Fibroblast of gingiva (primary cell): ENCODE measurements at places on chromosomes 7 and 10.
A peak's percentile ranks its signal among the peaks of the same experiment; 100 is the strongest.

GRCh38 chr10:30476511-30477155 lies 42.6 kb downstream of the MAP3K8 start:
- DNase-seq, result no peak

DNA sequence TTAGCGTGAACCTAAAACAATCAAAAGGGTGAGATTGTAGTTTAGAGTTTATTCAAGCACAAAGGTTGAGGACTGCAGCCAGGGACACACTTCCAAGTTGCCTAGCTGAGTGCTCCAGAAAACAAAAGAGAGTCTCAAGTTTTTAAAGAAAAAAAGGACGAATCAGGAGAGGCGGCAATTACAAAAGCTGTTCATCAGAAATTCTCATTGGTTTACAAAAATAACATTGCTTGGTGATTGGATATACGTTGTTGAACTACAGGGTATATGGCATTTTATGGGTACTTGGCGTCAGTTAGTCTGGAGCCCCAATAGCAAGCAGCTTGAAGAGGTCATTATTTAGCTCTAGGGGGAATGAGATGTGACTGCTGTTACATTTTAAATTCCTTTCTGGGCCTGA lies 11.5 kb downstream of the ZNF438 start:
- no peak for DNase-seq

- DNase-seq, result peak; percentile 23
Measured at GRCh38 chr10:59234816-59235429, 58.5 kb downstream of the PHYHIPL start.

DNA sequence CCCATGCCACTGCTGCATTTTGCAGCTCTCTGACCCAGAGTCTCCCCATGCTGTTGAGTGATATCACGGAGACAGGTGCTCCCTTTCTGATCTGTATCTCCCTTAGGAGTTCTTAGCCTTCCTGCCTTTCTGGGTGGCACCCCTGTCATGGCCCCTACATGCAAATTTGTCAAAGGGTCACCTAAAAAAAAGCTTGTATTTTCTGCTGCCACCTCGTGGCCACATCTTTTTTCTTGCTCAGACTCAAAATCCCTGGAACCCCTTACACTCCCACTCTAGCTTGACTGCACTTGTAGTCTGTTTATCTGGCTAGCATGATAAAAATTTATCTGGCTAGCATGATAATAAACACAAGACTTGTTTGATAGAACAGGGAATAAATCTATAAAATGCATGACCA lies 809.1 kb downstream of the SORCS1 start:
- DNase-seq, result no peak

- no peak for DNase-seq
Measured at GRCh38 chr7:45578022-45578421, 3.9 kb downstream of the ADCY1 start.

DNA sequence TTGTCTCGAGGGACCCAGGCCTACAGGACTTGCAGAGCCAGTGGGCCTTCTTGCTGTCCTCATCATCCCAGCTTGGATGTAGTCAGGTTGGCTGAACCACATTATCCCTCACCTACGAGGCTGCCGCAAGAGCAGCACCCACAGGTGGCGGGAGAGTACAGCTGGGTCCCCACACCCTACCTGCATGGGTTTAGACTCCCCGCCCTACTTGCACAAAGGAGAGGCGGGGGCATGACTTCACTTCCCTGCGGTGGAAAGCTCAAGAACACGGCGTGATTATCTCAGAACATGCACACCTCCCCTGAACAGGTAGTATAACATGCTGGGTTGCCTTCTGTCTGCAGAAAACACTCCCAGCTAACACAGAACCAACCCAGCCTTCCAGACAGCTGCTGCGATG lies 57.5 kb downstream of the CTBP2 start:
- DNase-seq, result no peak

GRCh38 chr7:19327018-19327417 lies 181.8 kb upstream of the FERD3L start:
- DNase-seq, result no peak

- no peak for DNase-seq
Measured at GRCh38 chr10:35690534-35690933, 48.4 kb upstream of the FZD8 start.

GRCh38 chr7:74083117-74083876 lies at the start of gene LIMK1:
LIMK1 (plus strand) TSS chr7:74083804; CDS start chr7:74083991, 187 bp downstream.
- DNase-seq, result peak; percentile 66

DNA sequence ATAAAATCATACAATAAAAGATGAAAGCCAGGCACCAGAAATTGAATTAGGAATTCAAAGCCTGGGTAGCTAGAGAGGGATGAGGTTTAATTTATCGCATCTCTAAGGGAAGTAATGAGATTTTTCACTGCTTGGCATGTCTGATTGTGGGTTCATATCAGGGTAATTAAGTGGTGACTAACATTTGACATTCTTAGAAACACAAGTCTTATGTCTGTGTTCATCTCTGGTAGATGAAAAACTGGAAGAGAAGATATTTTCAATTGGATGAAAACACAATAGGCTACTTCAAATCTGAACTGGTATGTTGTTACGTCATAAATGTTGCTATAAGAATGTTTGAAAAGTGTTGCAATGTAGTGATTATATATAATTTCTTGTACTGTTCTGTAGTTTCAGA lies 36.8 kb upstream of the ARMS2 start:
- DNase-seq, result peak; percentile 34

DNA sequence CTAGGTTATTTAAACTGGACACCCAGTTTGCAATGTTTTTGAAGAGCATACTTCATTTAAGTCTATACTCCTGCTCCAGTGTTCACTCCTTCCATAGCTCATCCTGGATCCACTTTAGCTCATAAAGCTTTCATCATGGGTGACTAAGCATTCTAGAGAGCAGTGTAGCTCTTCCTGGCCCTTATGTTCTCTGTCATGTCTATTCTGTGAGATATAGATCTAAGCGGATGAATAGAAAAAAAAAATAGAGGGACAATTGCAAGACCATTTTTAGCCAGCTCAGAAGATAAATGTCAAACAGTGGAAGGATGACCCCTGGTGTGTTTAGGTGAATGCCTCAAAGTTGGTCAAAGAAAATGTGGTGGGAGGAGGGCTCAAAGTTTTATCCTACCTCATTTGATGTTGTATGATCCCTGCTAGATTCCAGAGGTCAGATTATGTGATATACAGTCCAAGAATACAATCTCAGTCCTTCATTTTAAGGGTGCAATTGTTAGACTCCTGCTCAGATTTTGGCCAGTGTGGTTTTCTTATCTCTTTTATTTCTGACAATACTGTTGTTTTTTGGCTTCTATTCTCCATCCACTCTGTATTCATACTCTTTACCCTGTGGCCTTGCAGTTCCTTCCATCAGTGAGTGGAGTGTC lies 7.5 kb upstream of the HECW1 start:
- no peak for DNase-seq

DNA sequence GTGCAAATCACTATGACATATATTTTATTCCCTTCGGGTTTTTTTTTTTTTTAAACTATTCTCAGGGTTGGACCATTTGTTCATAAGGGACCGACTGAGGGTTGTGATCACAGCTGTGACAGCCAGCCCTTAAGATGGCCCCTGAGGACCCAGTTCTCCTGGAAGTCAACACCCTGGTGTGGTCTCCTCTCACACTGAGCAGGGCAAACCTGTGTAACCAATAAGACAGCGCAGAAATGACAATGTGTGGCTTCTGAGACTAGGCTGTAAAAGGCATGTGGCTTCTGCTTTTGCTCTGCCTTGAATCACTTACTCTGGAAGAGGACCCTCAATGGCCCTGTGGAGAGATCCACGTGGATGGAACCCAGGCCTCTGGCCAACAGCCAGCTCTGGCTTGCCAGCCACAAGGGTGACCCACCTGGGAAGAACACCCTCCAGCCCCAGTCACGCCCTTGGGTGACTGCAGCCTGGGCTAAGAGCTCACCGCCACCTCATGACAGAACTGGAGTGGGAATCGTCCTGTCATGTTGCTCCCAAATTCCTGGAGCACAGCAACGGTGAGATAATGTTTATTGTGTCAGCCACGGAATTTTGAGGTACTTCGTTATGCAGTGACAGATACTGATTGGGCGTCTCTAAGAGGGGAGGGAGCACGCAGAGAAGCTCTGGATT lies 127.1 kb downstream of the CLEC2L start:
- DNase-seq, result no peak

GRCh38 chr10:78540355-78541076 lies 506.9 kb downstream of the RPS24 start:
- no peak for DNase-seq

GRCh38 chr10:86703176-86703575 lies 34.9 kb downstream of the LDB3 start:
- no peak for DNase-seq

DNA sequence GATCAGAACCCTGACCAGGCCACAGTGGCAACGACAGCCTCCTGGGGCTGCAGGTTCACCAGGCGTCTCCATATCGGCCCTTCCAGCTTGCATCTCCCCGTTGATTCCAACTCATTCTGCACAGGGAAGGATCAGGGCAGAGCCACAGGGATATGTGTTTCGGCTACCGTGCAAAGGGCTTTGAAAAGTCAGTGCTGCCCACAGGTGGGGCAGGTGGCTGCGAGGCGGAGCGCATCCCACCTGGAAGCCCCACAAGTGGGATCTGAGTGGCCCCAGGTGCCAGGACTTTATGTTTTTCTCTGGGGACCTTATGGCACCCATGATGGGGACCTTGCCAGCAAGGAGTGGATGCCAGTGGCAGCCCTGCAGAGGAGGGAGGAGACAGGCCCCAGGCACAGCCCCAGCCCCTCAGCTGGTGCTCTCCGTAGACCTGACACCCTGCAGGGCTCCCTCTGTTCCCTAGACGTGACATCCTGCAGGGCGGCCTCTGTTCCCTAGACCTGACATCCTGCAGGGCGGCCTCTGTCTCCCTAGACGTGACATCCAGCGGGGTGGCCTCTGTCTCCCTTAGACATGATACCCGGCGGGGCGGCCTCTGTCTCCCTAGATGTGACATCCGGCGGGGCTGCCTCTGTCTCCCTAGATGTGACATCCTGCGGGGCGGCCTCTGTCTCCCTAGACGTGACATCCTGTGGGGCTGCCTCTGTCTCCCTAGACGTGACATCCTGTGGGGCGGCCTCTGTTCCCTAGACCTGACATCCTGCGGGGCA lies 189.4 kb downstream of the ELFN1 start:
- DNase-seq, result no peak

- no peak for DNase-seq
Measured at GRCh38 chr7:103597606-103598005, 151.6 kb upstream of the SLC26A5 start.

DNA sequence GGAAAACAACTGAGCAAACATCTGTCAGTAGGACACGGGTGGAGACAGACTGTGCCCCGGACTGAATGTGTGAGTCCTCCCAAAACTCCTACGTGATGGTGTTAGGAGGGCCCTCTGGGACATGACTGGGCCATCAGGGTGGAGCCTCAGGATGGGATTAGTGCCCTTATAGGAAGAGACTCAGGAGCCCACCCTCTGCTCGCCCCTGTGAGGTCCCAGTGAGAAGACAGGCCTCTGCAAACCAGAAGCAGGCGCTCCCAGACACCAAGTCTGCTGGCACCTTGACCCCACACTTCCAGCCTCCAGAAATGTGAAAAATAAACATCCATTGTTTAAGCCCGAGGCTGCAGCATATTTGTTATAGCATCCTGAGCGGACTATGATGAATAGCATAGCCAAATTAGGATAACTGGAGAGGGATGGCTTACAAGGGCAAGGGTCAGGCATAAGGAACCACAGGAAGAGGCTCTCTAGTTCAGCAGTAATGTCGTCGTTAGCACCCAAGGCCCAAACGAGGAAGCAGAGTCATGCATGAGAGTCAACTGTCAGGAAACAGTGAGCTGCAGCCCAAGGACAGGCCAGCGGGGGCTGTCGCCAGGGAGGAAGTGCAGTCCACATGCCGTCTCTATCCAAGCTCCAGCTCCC lies 50.6 kb downstream of the PTPRN2 start:
- DNase-seq, result no peak

- DNase-seq, result no peak
Measured at GRCh38 chr10:132386419-132386831, 10.6 kb upstream of the PWWP2B start.

DNA sequence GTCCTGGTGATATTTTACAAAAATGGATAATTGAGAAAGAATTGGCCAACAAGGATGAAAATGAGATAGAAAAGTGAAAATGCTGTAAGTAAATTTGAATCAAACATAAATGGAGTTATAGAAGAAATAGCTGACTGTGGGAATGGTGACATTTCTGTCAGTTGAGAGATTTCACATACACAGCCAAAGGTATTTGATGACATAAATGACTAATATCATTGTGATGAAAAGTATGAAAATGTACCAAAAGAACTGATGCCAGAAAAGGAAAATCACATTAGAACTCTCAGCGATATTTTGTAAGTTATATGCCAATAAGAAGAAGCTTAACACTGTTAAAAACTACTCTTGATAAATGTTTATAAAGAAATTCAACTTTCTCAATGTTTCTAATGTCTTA lies 54.9 kb downstream of the TFPI2 start:
- no peak for DNase-seq

DNA sequence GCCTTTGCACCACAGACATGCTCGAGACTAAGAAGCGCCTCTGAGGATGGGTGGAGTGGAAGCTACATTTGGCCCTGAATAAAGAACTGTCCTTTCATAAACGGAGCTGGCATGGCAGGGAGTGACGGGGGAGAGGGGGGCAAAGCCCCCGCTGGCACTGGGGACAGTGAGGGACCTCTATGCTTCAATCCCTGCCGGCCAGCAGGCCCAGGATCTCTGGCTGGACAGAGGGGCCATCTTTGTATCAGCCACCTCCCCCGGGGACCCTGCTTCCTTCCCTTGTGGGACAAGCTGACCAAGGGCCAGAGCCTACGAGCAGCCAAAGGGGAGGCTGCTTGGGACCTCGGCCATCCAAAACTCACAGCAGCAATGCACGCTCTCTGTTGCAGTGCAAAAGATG lies 28.2 kb upstream of the ECHDC3 start:
- DNase-seq, result no peak

- peak; percentile 81 for DNase-seq
Measured at GRCh38 chr7:46854958-46855473, 726.9 kb downstream of the TNS3 start.
